Upper lobe of left lung (tissue), 6 donors: ENCODE measurements at places on chromosomes 12 and 14. TPM values are rescaled to one million over a fixed set of nuclear protein-coding genes. Genes with fewer than 3 reads are reported as not detected.

- H3K4me1 ChIP-seq = peaks cover 58% of the 10 kb centered on the region
- H3K27me3 ChIP-seq = no peaks in the 10 kb centered on the region
Observed at GRCh38 chr14:93040443-93040842, 75.3 kb downstream of the ITPK1 start.

- no peak overlapping the region for H3K27ac ChIP-seq
- no peak overlapping the region for H3K4me3 ChIP-seq
- H3K4me1 ChIP-seq = no peaks in the 10 kb centered on the region
- DNase-seq = no peak
- H3K36me3 ChIP-seq = peaks cover 14% of the 10 kb centered on the region
Observed at GRCh38 chr14:102982852-102983470, 60.5 kb downstream of the AMN start.

Gene ACVR1B
- 22.0 TPM for total RNA-seq

Gene SERPINA10
- total RNA-seq = 0.10 TPM

Gene CCDC196
- not detected for total RNA-seq

Gene OSBPL8
- total RNA-seq = 44.5 TPM

Gene COCH
- total RNA-seq = not detected

GRCh38 chr12:96570579-96570978, 81.2 kb downstream of the CFAP54 start:
- H3K27me3 ChIP-seq = no peaks in the 10 kb centered on the region
- no peak overlapping the region for H3K4me3 ChIP-seq
- H3K4me1 ChIP-seq = no peaks in the 10 kb centered on the region
- DNase-seq = no peak
- H3K36me3 ChIP-seq = no peaks in the 10 kb centered on the region
- no peak overlapping the region for H3K27ac ChIP-seq

DNA sequence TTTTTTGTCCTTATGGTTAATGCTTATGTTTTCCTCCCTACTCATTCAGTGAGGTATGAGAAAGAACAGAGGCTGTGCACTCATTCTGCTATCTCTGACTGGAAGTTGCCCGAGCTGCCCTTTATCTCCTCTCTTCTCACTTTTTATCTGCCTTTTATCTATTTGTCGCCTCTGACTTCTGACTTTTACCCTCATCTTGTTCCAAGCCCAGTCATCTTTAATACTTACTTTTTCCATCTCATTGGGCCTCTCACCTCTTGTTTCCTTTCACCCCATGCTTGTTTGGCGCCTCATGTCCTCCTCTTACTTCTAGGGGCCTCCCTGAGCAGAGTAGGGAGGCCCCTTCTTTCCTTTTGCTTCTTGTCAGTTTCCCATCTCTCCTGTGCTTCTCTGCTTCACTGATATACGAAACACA, 50.7 kb downstream of the DIP2B start:
- H3K4me1 ChIP-seq = peaks cover 4% of the 10 kb centered on the region
- H3K36me3 ChIP-seq = no peaks in the 10 kb centered on the region
- no peaks in the 10 kb centered on the region for H3K27me3 ChIP-seq
- no peak overlapping the region for H3K4me3 ChIP-seq
- H3K27ac ChIP-seq = no peak overlapping the region

Gene PLEKHD1
- total RNA-seq = 1.4 TPM

- no peak overlapping the region for H3K4me3 ChIP-seq
- H3K27ac ChIP-seq = no peak overlapping the region
Observed at GRCh38 chr12:15540005-15540404, 217.7 kb downstream of the PTPRO start.

Gene HVCN1
- 5.8 TPM for total RNA-seq

DNA sequence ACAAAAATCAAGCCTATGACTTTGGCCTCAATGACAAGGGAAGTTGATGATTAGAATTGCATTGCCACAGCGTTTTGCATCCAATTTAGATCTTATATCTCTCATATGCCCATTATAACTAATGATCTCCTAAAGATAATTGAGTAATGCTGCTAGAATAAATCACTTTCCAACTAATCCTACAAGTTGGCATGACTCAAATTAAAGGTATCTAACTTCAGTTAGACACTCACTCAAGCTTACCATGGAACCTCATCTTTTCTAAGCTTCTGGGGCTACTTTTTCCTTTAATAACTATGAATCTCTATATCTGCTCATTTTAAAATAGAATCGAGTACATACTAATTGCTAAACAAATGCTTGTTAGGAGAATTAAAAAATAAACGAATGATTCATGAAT, 427.8 kb downstream of the BTG1 start:
- no peak overlapping the region for H3K27ac ChIP-seq
- no peaks in the 10 kb centered on the region for H3K27me3 ChIP-seq
- no peaks in the 10 kb centered on the region for H3K36me3 ChIP-seq
- no peak overlapping the region for H3K4me3 ChIP-seq
- no peak for DNase-seq

Gene C12orf54
- 0.64 TPM for total RNA-seq

- no peak overlapping the region for H3K4me3 ChIP-seq
- H3K36me3 ChIP-seq = peaks cover 42% of the 10 kb centered on the region
- no peak for DNase-seq
- peak overlapping the region; percentile 68 for H3K27ac ChIP-seq
Observed at GRCh38 chr14:61488417-61489401, 167.3 kb downstream of the PRKCH start.

Gene SLC5A8
- 2.1 TPM for total RNA-seq

Gene TMTC1
- 28.4 TPM for total RNA-seq

GRCh38 chr14:37047996-37048395, 124.4 kb downstream of the SLC25A21 start:
- no peak overlapping the region for H3K4me3 ChIP-seq
- H3K27me3 ChIP-seq = no peaks in the 10 kb centered on the region
- H3K36me3 ChIP-seq = no peaks in the 10 kb centered on the region
- no peak for DNase-seq
- no peak overlapping the region for H3K27ac ChIP-seq

Gene HOXC5
- total RNA-seq = 0.22 TPM

Gene LDHB
- 538 TPM for total RNA-seq
